ENCODE measurements at places on chromosomes 12 and 14. TPM values are rescaled to one million over a fixed set of nuclear protein-coding genes. Genes with fewer than 3 reads are reported as not detected.

- DNase-seq: no peak
Measured at GRCh38 chr12:4587108-4587507, 25.1 kb downstream of the DYRK4 start.

Gene GPRC5A
- polyA plus RNA-seq: 0.09 TPM

DNA sequence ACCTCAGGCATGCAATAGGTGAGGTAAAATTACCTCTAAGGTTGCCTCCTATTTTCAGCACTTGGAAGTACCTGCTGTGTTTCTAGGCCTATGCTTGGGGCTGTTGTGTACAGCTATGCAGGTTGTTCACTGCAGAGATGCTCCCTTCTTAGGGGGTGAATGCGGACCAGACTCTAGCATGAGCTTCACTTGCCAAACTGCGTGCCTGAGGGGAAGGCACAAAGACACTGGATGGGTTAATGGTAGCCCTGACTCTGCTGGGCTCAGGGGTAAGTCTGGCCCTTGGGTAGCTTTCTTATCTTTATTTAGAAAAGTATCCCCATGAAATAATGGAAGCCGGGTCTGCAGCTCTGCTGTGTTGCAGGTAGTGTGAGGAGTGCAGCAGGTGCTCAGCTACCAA, 35.7 kb downstream of the B4GALNT3 start:
- no peak for DNase-seq

DNA sequence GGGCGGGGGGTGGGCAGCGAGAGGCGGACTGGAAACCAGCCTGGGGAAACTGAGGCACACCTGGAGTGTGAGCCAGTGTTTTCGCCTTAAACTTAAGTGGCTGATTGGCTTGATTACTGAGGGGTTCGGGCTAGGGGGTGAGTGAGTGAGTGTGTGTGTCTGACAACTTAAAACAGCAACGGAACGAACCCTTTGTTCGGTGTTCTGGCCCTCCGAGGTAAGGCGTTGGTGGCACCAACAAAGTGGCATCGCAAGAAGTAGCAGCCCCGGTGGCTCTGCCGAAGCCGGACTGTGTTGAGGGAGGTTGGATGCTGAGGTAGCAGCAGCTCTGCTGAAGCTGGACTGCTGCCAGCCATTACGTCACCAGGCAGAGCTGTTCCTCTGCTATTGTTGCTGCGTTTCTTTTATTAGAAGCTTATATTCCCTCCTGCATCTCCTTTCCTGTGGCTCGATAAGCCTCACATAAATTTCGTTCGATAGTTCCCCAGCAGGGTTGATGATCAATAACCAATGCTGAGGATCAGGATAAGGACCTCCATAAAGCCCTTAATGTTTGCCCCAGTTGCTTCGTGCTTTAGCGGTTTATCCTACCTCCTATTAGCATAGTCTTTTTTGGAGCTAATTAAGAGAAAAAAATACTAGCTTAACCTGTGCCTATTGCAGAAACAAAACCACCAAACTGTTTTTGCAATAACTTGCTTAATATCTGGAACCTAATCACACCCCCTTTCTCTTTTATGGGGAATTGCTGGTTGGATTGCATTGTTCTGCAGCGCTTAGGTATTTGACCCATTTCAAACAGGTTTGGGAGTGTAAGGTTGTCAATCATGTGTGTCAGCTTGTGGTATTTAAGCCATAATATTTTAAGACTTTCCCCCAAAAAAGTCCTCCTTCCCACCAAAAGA, 1.3 kb downstream of the GPR137C start:
- DNase-seq: peak; percentile 96

Gene CYP27B1
- polyA plus RNA-seq: 0.30 TPM

Gene OR10A7
- not detected for polyA plus RNA-seq
